ENCODE measurements at places on chromosomes 2 and 18.

GRCh38 chr18:61261870-61262269 is 71.4 kb upstream of the CDH20 start:
- no peak for DNase-seq

- no peak for DNase-seq
These were observed 14.0 kb upstream of the ARID5A start for GRCh38 chr2:96522304-96523203.

DNA sequence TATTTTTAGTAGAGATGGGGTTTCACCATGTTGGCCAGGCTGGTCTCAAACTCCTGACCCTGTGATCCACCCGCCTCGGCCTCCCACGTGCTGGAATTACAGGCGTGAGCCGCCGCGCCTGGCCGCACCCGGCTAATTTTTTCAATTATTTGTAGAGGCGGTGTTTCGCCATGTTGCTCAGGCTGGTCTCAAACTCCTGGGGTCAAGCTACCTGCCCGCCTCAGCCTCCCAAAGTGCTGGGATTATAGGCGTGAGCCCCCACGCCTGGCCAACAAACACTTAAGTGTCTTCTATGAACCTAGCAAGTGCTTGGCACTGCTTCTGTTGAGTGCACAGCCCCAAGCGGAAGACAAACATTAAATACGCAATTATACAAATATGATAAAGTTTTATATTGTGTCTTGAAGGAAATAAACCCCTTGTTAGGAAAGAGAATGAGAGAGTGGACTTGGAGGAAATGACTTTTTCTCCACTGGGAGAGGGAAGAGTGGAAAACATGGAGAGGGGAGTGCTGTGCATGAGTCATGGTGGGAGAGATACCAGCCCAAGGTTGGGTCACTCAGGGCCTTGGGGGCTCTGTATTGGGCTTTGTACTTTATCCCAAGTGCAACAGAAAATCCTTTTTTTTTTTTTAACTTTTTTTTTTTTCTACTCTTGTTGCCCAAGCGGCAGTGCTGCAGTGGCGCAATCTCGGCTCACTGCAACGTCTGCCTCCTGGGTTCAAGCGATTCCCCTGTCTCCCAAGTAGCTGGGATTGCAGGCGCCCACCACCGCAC is 41.4 kb upstream of the ACTR2 start:
- peak; percentile 35 for DNase-seq

DNA sequence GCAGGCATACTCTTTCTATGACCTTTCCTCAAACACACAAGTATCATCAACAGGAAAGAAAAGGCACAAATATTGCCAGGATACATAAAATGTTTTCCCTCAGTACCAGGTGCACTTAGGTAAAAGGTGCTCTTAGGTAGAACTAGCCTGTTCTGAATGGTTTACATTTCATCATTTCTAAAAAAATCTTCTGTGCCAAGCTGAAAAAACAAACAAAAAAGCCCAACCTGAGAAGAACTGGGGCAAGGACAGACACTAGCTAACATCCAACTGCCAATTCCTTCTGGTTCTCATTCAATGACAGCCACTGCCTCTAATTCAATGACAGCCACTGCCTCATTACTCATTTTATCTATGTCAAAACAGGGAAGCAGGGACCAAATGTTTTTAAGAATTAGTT is 68.5 kb downstream of the SPIRE1 start:
- no peak for DNase-seq

- DNase-seq: no peak
These were observed 23.9 kb downstream of the ACKR3 start for GRCh38 chr2:236593531-236593930.

DNA sequence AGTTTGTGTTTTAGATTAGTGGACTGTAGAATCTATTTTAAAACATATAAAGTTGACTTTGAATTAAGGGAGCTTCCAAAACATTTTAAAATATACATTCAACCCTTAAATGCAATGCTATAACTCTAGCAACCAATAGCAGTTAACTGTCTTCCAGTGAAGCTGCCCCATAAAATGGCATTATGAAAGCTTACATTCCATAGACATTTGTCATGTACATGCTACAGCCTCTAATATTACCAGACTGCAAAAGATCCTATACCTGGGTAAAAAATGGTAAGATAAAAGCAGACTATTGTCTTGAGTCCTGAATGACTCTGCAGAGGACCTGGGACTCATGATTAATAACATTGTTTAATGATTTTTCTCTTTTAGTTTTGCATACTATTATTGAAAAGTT is 489.4 kb downstream of the LRP1B start:
- no peak for DNase-seq

DNA sequence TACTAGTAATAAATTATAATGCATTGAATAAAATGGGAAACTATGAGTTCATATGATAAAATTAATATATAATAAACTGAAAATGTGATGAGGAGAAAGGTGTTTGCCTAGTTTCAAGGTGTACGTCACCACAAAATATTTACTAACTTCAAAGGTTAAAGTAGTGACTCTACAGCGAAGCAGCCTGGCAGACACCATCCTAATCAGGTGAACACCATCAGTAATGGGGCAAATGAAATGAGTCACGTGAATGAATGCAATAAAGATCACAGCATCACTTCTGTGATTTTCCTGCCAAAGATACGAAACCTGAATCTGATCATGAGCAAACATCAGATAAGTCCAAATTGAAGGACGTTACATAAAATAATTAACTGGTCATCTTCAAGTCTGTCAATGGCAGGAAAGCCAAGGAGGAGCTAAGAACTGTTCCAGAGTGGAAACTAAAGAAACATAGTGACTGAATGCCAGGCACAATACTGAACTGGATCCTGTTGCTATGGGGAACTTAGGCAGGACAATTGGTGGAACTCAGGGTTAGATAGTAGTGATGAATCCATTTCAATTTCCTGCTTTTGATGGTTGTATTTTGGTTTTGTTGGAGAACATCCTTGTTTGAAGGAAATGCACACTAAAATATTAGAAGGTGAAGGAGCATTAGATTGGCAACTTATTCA is 12.1 kb upstream of the NOSTRIN start:
- DNase-seq: no peak

DNA sequence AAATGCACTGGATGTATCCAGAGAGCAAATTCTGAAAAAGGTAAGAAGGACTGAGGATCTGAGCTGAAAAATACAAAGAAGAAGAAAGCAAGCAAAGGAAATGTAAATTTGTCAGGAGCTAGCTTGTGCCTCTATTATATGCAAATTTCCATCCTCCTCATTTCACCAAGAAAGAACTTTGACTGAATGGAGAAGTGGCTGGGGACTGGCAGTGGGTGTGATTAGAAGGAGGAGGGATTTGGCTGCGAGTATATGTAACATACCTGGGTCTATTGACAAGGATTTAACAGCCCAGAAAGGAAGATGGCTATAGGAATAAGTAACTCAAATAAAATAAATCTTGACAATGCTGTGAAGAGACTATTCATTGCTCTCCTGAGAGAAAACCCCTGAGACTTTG is 19.4 kb upstream of the RIT2 start:
- no peak for DNase-seq

GRCh38 chr2:23901966-23902846 is 24.7 kb downstream of the ATAD2B start:
- peak; percentile 70 for DNase-seq

DNA sequence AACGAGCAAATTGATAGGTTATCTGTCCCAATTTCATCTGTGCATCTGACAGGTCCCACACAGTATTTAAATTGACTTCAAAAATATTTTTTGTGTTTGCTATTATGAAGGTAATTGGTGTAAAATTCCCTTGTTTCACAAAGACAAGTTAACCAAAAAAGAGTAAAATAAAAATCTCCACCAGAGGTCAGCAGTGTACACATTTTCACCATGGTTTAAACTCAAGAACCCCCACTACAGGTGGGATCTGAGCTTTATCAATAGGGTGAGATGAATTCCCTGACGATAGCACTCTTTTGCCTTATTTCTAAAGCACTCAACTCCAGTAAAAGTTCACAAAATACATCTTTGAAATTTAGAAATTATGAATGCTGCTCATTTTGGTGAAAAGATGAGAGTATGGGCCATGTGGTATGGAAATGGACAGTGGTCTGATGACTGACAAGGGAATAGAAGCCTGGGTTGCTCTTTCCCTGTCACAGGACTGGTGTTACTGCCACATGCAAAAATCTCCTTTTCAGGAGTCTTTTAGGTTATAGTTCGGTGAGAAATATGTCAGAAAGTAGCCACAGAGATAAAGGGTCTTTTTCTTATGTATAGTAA is 68.0 kb downstream of the SERPINB8 start:
- no peak for DNase-seq

DNA sequence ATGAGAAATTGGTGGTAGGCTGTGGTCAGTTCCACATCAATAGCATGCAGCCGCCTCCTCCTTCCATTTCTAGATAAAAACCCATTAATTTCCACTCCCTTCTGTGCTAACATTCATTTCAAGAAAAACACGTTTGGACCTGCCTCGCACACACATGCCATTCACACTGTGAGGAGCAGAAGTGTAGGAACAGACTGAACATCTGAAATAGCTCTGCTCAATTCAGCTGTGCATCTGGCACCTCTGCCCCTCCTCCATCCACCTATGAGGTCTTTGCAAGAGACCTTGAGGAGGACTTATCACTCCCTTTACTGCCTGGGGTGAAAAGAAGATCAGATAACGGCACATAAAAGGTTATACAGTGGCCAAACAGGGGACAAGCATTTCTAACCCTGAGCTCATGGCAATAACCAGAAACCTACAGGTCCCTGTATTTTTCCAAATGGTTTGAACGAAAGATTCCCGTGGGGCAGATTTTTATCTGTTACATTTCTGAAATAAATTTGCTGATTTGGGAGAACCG is 30.8 kb upstream of the LRP2 start:
- DNase-seq: no peak

DNA sequence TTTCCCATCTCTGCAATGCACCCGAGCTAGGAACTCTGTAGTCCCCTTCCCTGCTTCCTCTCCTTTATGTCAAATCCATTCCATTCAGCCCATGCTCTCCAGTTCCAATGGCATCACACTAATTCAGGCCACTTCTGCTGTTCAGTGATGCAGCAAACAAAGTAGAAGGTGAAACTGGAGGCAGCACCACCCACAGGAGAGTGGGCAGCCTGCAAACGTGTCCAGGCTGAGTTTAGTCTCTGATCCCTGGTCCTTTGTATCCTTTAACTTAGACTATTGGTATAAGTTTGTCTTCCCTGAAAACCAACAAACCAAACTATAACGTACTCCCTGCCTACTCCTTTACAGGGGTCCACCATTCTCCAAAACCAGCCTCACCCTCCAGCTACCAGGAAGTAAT is 14.7 kb upstream of the KCTD1 start:
- DNase-seq: no peak

GRCh38 chr18:58525517-58525916 is 103.4 kb downstream of the ALPK2 start:
- no peak for DNase-seq

DNA sequence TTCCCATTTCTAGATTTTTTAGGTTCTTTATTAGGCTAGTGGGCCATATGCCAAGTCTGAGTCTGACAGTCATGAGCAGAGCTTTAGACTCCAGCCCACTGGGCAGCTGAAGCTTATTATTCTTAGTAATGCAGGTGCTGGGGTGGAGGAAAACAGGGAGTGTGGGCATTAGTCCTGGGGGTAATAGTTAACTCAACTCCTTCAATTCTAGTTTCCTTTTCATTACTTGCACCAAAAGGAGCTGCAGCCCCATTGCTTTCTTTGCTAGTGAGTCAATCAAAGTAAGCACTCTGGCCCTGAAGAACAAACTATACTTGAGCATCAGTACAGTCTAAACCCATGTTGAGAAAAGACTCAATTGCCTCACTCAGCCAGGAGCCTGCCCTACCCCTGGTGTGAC is 35.5 kb downstream of the ICOS start:
- DNase-seq: no peak

DNA sequence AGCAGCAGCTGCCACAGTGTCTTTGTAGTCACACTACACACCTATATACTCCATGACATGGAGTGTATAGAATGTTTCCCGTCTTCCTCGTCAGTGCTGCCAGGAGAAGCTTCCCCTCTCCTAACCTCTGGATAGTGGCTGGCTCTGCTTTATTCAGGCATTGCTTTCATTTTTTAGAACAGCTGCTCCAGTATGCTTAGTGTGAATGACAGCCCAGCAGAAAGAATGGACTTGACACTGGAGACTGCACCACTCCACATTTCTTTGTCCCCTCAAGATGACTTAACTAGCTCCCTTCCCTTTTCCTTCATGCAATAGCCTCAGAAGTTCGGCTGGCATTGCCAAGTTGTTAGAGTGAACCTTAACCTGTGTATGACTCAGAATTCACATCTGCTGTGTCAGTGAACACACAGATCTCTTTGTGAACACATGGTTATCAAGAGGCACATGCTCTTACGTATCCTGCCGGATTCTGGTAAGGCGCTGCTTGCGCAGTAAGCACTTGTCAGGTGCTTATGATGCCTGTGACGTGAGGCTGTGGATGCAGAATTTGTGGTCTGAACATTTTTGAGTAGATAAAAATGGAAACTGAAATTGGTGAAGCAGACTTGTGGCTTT is 73.9 kb downstream of the NEDD4L start:
- peak; percentile 43 for DNase-seq

GRCh38 chr18:13233787-13234783 is 15.5 kb downstream of the LDLRAD4 start:
- no peak for DNase-seq

DNA sequence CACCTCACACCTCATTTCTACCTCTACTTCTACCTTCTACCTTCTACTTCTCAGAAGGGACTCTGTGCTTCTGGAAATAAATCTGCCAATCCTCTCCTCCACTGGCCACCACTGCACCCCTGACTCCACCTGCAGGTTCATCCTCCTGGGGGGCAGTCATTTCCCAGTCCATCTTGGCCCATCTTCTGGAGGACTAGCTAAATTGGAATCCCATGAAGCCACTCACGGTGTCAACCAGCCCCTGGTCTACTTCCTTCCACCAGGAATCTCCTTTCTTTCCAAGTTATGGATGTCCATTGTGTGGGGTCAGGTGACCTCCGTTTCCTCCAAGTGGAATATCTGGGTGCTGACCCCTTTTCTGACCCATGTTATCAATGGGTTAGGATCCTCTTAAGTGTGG is 3.9 kb downstream of the WNT10A start:
- DNase-seq: no peak

GRCh38 chr2:239255218-239255617 is 145.6 kb downstream of the HDAC4 start:
- no peak for DNase-seq

DNA sequence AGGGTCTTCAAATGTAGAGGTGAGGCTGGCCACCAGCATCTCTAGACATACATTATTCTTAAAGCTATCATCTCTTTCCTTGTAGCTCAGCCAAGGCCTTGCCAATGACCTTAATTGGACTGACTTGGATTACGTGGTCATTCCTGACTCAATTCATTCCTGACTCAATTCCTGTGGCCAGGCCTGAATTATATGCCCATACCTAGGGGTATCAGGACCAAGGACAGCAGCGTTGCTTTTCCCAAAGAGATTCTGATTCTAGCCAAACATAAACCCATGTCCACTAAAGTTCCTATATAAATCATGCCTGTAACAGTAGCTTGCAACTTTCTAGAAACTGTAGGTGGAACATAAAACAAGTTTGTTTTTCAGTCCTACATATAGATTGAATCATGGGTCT is 231.7 kb downstream of the ARL6IP6 start:
- DNase-seq: no peak

DNA sequence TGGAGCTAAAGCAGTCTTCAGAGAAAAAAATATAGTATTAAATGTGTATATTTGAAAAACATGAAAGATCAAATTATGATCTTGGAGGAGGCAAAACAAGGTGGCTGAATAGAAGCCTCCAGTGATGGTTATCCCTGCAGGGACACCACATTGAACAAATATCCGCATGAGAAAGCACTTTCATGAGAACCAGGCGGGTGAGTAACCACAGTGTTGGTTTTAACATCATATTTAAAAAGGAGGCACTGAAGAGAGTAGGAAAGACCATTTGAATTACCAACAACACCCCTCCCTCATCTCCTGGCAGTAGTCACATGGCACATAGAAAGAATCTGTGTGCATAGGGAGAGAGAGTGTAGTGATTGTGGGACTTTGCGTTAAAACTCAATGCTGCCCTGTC is 759.6 kb upstream of the NRXN1 start:
- DNase-seq: no peak
